CD4-positive, alpha-beta T cell treated with Interferon gamma for 1 hour (primary cell): ENCODE measurements at places on chromosomes 2 and 18.

DNA sequence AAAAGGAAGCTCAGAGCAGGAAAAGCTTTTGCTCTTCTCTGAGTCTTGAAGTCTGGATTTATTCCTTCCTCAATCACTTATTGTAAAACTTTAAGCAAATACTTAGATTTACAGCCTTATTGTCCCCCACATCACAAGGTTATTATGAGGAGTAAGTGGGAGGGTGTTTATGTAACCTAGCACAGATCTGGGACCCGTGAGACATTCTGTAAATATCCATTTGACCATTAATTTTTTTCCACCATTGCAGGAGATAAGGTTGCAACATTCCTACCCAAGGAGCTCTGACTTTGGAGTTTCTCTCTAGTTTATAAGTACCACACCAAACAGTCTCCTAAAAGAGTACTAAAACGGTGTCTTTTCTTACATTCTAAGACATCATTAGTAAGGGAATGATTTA, 52.1 kb upstream of the CTIF start:
- no peak for DNase-seq

DNA sequence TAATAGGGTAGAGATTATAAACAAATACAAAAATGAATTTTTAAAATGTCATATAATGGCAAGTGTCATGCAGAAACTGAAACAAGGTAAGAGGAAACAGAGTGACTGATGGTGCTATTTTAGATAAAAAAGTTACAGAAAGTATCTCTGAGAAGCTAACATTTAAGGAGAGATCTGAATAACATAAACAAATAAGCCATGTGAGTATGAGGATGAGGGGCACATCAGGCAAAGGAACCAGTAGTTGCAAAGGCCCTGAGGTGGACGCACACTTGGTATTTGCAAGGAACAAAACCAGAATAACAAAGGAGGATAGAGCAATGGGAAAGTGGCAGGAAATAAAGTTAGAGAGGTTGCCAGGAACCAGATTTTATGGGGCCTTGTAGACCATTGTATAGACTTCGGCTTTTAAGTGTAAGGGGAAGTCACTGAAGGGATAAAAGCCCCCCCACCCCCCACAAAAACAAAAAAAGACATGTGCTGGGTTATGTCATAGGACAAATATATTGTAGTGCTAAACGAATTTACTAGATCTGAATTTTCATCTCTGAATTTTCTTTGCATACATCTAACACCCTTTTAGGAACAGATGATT, 159.2 kb downstream of the DTNB start:
- DNase-seq, result no peak

- no peak for DNase-seq
These were observed 87.6 kb downstream of the RBBP8 start for GRCh38 chr18:23020555-23021294.

GRCh38 chr18:3872641-3873040, 422.7 kb downstream of the TGIF1 start:
- no peak for DNase-seq

GRCh38 chr2:26900831-26901321, 52.9 kb downstream of the DPYSL5 start:
- no peak for DNase-seq

DNA sequence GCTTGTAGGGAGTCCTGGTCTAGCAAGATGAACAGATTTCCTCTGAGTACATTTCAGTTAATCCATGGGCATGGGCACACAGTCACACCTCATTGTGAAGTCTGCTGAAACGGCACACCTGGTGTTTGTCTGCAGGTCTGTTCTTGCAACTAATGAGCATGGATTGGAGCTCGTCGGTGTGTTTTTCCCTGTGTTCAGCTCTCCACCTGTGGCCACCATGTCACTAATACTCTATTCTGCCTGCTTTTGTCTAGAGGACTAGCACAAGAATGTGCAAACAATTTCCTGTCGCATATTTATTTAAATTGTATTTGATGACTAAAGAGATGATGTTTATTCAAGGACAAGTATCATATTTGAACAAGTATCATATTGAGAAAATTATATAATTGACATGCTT, 24.5 kb upstream of the PPP4R1 start:
- no peak for DNase-seq

GRCh38 chr2:101356055-101356454, 31.2 kb downstream of the CREG2 start:
- DNase-seq, result no peak

DNA sequence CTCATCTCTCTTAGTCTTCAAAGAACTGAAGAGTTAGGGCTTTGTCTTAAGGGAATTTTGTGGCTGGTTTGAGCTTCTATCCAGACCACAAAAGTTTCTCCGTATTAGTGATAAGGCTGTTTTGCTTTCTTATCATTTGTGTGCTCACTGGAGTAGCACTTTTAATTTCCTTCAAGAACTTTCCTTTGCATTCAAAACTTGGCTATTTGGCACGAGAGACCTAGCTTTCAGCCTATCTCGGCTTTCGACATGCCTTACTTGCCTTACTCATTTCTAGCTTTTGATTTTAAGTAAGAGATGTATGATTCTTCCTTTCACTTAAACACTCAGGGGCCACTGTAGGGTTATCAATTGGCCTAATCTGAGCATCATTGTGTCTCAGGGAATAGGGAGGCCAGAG, 29.9 kb downstream of the HDHD2 start:
- no peak for DNase-seq

GRCh38 chr2:42844901-42845821, 52.8 kb upstream of the HAAO start:
- no peak for DNase-seq

DNA sequence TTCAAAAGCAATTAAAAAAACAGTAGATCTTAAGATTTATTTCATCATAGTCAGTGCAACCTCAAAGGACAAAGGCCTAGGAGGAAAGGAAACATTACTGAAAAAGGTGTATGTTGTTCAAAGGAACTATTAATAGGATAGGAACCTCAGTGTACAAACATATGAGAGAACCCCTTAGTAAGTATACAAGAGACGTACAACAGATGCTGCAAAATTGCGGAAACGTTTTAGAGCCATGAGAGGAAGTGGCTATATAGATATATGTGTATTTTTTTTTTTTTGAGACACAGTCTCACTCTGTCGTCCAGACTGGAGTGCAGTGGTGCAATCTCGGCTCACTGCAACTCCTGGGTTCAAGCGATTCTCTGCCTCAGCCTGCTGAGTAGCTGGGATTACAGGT, 22.2 kb downstream of the PIK3C3 start:
- DNase-seq, result no peak

- no peak for DNase-seq
These were observed 38.1 kb downstream of the SCN2A start for GRCh38 chr2:165277295-165277694.

- no peak for DNase-seq
These were observed 227.4 kb downstream of the DCC start for GRCh38 chr18:52567360-52567759.

GRCh38 chr2:888211-888801, 62.3 kb upstream of the SNTG2 start:
- DNase-seq, result no peak

DNA sequence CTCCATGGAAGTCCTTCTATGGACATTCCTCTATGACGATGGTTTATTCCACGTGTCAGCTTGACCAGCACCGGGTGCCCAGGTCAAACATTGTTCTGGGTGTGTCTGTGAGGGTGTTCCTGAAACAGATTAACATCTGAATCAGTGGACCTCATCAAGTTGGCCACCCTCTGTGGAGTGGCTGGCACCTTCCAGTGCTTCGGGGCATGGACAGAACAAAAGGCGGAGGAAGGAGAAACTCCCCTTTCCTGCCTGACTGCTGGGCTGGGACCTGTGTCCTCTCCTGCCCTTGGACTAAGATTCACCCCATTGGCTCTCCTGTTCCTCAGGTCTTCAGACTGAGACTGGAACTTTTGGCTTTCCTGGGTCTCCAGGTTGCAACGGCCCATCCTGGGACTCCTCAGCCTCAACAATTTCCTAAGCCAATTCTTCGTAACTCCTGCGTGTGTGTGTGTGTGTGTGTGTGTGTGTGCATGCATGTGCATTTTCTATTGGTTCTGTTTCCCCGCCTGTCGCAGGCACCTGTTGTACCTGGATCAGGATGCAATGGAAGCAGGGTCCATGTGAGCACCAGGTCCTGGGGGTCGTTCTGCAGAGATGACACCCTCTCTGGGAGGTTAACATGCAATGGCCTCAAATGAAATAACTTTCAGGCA, 357.2 kb upstream of the SALL3 start:
- DNase-seq, result no peak

DNA sequence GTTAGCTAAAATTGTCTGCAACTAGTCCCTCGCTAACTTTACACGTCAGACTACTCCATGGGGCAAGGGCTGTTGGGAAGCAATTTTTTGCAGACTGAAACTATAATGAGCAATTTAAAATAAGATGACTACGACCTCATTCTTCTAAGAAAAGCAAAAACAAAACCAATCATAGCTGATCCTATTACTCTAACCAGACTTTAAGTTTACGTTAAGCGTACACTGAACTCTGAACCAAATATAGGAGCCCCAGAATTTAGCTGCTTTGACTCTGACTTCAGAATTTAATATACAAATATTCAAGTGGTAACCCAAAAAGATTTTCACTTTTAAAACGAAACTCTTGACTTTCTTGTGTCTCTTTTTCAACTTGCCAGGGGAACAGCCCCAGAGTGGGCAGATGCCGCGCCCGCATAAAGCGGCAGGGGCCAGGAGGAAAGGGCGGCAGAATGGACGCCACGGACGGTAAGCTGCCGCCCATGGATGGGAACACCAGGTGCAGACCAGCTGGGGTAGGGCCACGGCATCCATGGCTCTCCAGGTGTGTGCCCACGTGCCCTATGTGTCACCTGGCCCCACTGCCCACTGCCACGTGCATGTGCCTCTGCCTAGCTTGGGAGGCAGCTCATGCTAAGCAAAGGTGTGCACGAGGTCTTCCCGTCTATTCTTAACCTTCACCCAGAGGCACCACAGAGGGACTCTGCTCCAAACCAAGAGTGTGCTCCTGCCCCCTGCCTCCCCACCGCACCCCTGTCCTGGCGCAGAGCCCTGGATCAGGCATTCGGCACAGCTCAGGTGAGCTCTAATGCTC, 217.6 kb downstream of the HDAC4 start:
- DNase-seq, result no peak

- peak; percentile 29 for DNase-seq
These were observed 105.9 kb downstream of the LBH start for GRCh38 chr2:30336978-30337841.

DNA sequence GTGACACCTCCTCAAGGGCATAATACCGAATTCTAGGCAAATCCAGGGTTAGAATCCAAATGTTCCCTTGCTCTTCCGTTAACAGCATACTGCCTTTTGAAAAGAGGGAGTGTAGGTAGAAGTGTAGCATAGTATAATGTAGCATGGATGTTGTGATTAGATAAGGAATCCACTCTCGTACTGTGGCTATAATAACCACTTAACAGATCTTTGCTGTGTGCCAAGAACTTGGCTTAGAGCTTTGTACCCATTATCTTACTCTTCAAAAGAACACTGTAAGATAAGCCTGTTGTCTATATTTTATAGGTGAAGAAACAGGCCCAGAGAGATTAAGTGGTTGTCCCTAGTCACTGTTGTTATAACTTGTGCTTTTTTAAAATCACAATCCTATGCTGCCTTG, 24.2 kb downstream of the WDR75 start:
- DNase-seq, result no peak

- DNase-seq, result no peak
These were observed 30.3 kb upstream of the CCDC93 start for GRCh38 chr2:118044103-118044716.

DNA sequence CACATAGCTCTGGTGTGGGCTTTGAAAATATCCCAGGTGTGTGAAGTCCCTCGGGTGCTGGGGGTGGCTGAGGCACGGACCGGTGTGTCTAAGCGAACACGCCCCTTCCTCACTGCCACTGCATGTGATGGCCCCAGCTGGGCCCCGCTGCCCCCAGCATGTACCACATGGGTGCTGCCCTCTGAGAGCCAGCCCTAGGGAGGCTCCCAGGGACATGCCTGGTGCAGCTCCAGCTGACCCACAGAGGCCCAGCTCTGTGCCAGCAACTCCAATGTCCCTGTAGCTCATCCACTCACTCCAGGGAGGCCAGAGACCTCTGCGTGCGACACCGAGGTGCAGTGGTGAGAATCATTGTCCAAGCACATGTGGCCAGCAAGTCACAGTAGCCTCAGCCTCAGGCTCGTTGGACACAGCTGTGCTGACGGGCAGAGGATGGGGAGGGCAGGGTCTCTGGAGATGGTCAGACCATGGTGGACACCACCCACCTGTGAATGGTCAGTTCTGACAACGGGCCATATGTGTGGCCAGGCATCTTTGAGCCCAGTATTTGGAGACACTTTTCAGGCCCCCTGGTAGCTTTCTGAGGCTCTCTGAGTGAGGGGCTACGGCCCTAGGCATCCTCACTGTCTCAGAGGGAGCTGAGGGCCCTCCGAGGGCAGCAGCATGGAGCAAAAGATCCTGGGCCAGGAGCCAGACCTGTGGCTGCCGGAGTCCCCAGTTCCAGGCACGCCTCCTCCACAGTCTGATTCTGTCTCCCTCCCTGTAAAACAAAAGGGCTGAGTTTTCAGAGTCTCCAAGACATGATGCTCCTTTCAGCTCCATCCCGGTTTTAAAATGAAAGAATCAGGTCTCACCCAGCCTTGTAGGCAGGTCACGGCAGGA, 220.7 kb downstream of the NDUFA10 start:
- no peak for DNase-seq

DNA sequence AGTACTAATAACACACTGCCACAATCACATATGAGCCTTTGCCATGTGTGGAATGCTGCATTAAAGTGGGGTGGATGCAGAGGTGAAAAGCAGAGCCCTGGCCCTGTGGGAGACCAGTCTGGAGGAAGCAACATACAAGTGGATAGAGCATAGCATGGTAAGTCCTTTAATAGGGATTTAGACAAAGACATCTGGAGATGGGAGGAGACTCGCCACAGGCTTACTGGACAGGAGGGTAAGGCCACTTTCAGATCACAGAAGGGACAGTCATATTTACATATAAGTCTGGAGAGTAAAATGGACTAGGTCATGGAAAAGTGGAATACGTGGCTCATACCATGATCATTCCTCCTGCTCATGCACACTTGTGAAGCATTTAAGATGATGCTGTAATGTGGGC, 84.3 kb downstream of the PPP1R1C start:
- DNase-seq, result no peak

DNA sequence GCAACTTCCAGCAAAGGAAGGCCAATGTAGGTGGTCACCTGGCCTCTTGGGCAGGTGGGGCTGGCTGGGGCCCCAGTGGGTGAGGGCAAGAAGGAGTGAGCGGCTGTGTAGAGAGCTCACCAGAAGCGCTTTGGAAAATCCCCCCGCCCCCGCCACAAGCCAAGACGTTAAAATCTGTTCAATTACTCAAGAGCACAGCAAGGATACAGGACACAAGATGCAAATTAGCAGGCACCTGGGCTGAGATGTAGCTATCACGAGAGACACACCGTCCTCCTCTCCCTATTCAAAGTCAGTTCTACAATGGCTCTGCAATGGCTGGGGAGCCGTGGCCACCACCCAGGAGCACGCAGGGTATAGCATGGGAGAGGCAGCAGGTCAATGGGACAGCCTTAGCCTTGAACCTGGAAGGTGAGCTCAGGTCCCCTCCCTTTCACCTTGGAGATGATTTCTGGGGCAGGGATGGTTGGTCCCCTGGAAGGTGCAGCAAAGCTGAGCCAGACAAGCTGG, 38.5 kb upstream of the GPR17 start:
- DNase-seq, result no peak
